SHP77 treated with DMSO at 0.1 percent for 48 hours (cell line): ENCODE measurements at places on chromosomes 7 and 10.

DNA sequence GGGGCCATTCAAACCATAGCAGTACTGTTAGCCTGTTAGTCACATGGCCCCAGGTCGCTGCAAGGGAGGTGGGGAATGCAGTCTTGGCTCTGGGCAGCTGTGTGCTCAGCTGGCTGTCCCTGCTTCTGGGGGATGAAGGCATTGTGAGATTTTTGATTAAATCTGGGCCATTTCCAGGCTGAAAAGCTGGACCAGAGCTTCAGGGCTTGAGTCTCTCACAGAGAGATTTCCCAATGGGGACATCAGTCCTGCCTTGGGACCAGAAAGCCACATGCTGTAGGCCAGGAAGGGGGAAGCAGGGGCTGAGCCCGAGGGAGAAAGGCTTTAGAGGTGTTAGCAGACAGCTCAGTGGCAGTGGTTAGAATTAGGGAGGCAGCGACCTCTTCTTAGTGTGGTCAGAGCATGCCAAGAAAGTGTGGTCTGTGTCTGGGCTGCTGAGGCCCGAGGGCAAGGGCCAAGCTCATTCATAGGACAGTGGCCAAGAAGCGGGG is 33.6 kb downstream of the PALD1 start:
- no peak for DNase-seq

GRCh38 chr10:44439239-44439957 is 54.5 kb upstream of the CXCL12 start:
- no peak for DNase-seq

GRCh38 chr7:127417346-127417745 is 24.8 kb upstream of the ZNF800 start:
- no peak for DNase-seq

- DNase-seq, result no peak
Observed at GRCh38 chr7:148374396-148375259, 215.9 kb upstream of the C7orf33 start.

GRCh38 chr7:143387156-143387975 is 6.2 kb downstream of the ZYX start:
- no peak for DNase-seq

DNA sequence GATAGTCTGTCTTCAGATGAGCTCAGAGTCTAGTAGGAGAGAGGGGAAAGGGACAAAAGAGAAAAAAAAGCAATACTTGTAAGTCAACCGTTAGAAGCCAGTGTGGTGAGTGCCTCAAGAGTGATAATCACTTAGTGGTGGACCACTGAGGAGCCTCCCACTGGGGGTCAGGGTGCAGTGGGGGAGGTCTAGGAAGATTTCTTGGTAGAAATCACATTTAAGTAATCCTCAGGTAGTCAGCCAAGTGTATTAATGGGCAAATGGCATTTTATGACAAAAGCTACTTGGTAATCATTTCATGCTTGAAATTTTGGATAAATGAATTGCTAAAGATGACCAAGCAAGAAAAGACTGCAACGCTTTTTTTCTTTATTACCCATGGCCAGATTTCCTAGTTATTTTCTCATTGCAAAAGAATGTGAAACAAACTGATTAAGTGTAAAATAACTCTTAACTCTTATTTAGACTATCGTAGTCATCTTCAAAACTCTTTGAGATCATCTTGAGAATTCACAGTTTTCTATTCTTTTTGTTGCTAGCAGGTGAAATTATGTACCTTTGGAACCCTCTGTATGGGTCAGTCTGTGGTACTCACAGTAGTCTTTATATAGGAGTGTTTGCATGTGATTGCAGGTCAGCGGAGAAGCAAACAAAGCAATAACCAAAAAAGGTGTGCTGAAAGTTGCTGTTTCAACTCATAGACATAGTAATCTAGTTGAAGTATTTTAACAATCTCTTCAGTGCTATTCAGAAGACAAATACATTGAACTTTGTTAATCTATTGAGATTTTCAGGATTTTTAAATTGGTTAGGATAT is 63.9 kb downstream of the PPP1R9A start:
- DNase-seq, result no peak

GRCh38 chr10:44974628-44975430 is 3.8 kb downstream of the DEPP1 start:
- no peak for DNase-seq

GRCh38 chr7:36336390-36336789 is 53.3 kb upstream of the ANLN start:
- no peak for DNase-seq

DNA sequence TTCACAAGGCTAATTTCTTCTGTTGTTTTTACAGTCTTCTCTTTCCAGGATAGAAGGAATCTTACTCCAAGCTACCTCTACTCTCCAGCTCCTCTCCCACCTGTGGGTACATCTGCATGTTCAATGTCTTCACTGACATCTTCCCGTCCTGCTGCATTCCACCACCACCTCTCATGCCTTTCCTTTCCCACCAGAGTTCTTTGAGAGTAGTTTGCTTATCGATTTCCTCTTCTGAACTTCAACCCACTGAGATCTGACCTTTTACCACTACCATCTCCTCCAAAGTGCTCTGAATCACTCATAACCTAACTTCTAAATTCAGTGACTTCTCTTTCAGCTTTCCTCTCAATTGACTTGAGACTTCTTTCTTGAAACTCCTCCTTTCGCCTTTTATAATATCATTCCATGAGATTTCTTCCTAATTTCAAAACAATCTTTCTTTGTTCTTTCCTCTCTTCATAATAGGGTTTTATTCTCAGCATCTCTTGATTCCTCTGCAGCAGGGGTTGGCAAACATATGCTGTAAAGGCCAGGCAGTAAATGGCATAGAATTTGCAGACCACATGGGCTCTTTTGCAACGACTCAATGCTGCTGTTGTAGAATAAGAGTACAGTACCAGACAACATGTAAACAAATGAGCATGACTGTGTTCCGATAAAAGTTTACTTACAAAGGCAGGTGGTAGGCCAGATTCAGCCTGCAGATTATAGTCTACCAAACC is 22.1 kb downstream of the ACSL5 start:
- no peak for DNase-seq

GRCh38 chr7:157808042-157808441 is 471.2 kb downstream of the DNAJB6 start:
- no peak for DNase-seq

DNA sequence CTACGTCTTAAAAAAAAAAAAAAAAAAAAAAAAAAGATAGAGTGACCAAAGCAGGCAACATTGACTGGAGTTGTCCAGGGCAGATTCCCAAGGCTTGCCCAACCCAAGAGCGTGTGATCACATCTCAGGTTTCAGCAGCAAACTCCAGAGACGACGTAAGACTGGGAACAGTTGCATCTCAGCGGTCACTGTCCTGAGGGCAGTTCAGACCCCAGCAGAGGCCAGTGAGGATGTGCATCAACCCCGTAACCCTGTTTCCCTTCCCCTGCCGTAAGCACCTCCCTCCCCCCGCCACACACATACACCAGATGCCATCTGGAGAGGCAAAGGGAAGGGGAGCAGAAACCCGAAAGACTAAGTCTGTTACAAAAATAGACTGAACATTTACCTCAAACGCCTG is 19.3 kb upstream of the TOMM7 start:
- DNase-seq, result no peak

GRCh38 chr10:111018021-111018420 is 58.8 kb upstream of the ADRA2A start:
- DNase-seq, result no peak

DNA sequence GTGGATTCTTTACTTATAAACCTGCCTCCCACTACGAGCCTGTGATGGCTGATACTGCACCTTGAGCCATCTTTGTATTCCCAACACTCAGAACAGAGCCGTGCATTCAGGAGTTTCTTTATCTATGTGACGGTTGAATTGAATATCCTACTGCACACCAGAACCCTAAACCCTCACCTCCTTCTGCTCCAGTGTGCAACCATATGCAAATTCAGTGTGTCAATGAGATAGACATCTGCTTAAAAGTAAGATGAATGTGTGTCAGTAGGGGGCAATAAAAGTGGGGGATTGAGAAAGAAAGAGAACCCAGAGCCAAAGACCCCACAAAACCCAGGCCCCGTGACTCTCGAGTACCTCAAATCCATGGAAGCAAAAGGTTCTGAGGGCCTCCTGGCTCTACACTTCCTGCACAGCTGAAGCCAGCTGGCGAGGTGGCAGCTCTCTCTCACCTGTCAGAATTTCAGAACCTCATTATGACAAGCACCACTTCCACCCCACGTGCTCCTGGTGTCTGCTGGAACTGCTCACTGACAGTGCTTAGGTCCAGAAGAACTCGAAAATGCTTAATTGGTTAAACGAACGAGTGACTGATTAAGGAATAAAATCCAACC is 143.3 kb upstream of the GPR26 start:
- DNase-seq, result no peak

- DNase-seq, result no peak
Observed at GRCh38 chr7:39637963-39638485, 14.7 kb downstream of the RALA start.

DNA sequence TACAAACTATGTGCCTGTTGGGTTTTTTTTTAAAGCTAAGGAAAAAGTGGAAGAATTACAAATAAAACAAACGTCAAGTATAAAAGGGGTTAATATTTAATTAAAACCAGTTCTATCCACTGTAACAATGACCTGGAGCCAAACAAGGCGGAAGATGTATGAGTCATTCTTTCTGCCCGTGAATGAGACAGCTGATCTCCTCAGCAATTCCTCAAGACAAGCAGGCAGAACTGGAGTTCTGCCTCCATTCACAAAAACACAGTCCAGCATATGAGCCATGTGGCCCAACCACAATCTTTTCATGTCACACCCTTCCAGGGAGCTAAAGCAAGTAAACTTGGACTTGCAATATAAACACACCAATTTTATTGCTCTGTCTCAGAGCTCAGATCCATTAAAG is 8.4 kb downstream of the ETV1 start:
- DNase-seq, result no peak

DNA sequence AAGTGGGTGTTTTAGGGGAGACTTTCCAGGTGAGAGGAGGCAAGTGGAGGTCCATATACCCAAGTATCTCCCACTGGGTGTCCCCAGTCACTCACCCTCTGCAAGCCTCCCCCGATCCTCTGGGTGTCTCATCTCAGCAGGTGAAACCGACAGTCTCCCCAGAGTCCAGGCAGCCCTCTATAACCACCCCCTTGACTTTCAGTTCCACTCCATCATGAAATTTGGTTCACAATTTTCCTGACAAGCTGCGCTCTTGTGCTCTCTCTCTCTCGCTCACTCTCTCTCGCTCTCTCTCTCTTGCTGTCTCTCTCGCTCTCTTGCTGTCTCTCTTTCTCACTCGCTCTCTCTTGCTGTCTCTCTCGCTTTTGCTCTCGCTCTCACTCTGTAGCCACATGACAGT is 8.1 kb upstream of the RABGEF1 start:
- DNase-seq, result no peak

DNA sequence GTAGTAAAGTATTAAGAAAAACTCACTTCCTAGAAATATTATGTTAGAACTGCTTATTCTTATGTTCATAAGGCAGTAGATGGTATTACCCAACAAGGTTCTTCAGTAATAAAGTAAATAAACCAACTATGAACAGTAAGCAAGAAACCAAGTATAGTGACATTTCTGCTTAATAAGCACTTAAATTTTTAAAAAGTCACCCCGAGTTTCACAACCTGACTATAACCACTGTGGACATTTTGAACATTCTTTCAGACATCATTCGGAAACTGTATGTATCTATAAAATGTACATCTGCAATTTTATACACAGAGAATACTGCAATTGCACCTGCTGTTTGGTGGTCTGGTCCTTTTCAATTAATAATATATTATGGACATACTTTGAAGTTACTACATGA is 1073.6 kb downstream of the XPNPEP1 start:
- DNase-seq, result no peak

DNA sequence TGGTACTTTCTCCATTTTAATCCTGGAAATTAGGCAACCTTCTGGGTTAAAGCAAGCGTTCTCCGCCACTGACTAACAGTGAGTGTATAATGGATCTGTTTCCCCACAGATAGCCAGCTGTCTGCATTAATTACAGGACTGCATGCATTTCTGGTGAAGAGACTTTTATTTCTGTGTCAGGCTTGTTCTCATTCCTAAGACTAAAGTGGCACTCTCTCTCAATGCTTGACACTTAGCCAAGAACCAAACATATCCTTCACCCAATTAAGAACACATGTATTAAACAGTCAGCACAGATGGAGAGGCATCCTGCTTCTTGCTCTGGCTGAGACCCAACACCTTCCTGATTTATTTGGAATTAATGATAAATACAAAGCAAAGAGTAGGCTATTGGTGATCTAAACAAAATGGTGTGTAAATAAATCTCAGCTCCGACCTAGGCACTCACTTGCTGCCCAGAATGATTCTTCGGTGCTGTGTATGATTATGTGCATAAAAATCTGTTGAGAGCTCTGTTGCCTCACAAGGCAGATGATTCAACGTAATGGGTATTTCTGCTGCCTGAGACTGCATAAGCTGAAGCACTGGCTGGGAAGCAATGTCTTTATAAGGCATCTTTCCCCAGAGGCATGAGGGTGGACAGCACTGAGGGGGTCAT is 16.8 kb downstream of the CALU start:
- DNase-seq, result no peak

DNA sequence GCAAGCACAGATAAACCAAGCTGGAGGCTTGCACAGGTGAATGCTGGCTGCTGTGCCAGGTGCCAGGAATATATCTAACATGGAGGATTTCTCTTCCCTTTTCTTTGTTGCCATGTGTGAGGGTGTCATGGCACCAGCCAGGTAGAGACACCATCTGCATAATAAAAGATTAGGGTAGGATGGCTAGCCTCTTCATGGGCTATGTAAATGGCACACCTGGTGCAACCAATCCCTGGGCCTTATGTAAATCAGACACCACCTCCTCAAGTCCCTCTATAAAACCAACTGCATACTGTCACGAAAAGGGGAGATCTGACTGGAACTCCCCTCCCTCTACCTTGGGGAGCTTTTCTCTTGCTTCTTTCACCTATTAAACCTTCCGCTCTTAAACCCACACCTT is 322.5 kb upstream of the POM121L12 start:
- DNase-seq, result no peak

DNA sequence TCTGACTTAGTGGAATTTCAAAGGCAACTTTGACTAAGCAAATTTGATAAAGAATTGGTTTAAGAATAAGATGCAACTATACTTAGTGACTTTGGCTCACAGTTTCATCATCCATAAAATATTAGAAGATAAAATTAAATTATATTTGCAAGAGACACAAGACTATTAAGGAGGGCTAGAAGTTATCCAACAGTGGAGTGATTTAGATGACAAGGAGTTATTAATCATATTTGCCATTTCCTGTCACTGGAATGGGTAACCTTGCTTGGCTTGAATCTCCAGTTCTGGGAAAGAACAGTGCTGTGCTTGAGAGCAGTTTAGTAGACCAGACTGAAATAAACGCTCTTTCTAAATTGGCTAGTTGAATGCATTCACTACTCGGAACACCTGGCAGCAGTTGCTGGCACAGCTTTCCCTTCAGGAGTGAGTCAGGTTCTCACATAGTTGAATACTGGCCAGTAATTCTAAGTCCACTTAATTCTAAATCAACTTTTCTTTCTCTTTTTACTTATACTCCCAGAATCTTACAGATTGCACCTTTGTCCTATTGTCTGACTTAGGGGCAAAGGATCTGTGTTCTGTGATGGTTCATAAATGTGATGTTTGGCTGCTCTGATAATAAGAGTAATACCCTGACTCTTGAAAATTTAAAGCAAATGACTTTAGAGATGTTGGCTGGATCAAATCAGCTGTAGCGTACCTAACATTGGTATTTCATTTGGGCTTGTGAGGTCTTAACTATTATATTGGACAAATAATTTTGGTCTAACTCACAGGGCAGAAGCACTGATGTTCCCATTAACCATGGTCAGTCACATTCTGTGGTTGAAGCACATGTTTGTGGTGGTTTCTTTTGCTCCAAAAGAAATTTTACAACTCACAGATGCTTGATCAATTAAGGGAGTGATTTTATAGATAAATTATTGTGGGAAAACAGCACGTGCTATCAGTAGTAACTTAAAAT is 16.6 kb downstream of the STMP1 start:
- DNase-seq, result no peak
